ENCODE measurements at places on chromosomes 13 and 19.

- no peak for DNase-seq
These were observed 152.8 kb downstream of the SOX1 start for GRCh38 chr13:112219740-112220139.

- no peak for DNase-seq
These were observed 17.9 kb upstream of the RNF17 start for GRCh38 chr13:24745861-24746617.

DNA sequence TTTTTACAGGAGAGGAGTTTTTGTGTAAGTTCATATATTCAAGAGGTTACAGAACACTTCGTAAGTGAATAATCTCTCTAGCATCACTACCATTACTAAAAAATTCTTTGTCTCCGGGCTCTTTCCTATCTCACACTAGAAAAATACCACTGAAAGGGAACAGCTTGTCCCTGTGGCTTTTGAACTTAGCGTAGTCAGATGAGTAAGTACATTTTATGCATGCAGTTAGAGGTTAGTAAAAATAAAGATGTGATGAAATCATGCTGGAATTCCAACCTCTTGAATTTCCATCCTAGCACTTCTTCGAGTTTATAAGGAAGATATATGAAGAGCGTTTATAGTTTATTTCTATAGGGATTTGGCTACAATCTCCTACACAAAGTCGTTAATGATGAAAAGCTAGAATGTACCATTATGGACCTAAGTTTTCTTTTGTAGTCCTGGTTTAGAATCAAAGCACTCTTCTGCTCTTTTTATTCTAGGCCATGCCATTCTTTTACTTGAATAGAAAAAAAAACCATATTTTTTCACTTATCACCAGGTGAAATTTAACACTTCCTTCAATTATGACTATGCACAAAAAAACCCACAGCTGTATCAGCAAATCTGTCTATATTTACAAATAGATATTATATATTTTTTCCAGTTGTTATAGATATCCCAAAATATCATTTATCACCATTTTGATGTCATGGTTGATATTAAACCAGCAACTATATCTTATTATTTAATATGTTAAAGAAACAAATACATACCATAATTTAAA is 139.9 kb upstream of the PCDH9 start:
- DNase-seq: no peak

DNA sequence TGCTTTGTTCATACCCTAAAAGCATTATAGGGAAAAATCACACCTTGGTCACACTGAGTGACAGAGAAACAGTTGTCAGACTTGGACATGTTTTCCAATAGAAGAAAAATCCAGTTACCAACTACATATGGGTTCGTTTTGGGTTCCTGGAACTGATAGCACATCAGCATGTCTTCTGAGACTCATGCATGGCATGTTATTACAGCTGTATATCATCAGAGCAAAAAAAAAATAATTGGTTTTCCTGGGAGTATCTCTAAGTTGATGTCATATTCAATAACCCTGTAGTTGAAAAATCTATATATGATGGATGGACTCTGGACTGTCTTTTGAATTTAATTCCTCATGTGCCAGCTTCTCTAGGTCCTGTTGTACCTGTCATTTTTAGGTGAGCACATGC is 211.6 kb downstream of the DNAJC15 start:
- DNase-seq: no peak

DNA sequence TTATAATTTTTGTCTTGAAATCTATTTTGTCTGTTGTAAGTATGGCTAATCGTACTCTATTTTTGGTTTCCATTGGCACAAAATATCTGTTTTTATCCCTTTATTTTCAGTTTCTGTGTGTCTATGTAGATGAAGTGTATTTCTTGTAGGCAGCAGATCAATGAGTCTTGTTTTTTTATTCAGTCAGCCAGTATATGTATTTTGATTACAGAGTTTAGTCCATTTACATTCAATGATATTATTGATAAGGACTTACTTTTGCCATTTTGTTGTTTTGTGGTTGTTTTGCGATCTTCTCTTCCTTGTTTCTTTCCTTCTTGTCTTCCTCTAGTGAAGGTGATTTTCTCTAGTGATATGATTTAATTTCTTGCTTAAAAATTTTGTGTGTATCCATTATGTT is 336.3 kb upstream of the SPRY2 start:
- DNase-seq: no peak

GRCh38 chr13:95926231-95926630 is 127.0 kb downstream of the UGGT2 start:
- DNase-seq: no peak

- no peak for DNase-seq
These were observed 3.2 kb downstream of the ZNF230 start for GRCh38 chr19:44005973-44006372.

DNA sequence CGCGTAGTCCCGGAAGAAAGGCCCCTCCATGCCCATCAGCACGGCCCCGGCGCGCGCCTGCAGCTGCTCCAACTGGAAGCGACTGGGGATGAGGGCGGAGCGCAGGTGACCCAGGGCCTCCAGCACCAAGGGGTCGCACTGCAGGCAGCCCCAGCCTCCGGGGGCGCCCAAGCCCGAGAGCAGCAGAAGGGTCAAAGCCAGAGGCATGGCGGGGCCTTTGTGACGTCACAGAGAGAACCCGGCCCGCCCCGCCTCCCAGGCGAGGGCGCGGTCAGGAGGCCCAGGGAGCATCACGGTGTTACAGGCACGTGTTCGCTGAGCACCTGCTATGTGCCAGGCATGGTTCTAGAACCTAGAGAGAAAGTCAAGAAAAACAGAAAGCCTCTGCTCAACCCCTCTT is at the start of gene IZUMO2:
Gene IZUMO2 (minus strand): TSS at position 294 of the 400 bp plus-strand sequence. CDS start 87 bp downstream, at position 207.
- DNase-seq: no peak

DNA sequence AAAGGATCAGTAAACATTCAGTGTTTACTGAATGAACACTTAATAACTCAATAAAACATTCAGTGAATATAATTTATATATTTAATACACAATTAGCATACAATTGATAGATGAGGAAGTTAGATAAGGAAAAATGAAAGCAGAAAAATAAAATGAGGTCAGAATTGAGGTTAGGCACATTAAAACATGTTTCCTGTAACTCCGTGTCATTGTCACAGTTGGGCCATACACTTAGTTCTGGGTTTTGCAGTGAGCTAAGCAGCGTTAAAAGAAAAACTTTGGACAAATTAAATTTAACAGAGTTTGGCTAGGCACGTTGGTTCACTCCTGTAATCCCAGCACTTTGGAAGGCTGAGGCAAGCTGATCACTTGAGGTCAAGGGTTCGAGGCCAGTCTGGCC is 71.4 kb downstream of the MIPEP start:
- no peak for DNase-seq

DNA sequence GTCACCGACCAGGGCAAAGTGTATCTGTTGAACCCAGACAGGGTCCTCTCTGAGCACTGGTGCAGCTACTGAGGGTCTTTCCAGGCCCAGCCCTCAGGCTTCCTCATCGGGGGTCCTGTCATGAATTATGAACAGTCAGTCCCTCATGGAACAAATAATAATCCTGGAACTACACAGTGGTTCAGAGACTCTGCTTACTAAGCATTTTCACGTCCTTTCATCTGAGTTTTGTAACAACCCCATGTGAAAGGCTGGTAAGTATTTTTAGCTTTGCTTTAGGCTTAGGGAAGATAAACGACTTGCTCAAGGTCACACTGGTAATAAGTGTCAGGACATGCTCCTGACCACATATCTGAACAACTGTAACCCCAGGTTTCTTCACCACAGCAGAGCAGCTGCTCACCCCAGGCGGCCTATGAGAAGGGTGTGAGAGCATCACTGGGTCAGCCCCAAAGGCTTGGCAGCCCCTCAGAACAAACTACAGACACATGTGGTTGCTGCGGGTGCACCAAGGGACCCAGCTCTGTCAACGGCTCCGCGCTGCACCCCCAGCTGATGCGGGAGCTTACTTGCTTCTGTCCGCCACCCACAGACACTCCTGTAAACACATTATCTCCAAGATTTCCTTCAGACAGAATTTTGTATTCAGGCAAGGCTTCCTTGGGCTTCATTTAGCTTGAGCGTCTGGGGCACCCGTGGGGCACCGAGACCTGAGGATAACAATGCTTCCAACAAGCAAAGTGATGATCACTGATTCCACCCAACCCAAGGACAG is 19.4 kb upstream of the GSX1 start:
- no peak for DNase-seq

GRCh38 chr13:99463646-99464397 is 37.5 kb upstream of the TM9SF2 start:
- no peak for DNase-seq

DNA sequence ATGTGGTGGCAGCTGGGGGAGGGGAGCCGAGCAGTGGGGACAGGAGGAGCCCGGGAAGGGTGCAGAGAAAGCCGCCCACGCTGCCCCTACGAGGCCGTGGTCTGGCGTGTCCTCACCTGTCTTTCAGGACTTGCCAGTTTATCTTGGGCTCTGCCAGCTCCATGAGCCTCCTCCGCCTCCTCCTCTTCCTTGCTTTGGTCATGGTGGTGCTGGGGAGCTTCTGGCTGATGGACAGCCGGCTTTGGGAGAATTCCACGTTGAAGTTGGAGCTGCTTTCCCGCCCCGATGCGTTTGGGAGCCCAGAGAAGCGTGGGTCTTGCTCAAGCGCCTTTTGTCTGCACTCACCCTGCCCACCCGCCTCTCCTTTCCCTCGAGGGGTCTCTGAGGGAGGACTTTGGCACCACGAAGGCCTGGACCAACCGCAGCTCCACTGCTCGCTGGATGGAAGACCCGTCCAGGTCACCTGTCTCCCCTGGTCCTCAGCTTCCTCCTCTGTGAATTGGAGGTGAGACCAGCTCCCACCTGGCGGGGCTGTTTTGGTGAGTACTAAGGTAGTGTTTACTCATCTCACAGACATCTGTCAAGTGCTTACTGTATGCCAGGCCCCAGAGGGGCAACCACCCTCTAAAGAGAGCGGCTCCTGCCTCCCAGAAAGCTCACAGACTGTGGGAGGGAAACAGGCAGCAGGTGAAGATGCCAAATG is 29.7 kb upstream of the MIER2 start:
- no peak for DNase-seq

DNA sequence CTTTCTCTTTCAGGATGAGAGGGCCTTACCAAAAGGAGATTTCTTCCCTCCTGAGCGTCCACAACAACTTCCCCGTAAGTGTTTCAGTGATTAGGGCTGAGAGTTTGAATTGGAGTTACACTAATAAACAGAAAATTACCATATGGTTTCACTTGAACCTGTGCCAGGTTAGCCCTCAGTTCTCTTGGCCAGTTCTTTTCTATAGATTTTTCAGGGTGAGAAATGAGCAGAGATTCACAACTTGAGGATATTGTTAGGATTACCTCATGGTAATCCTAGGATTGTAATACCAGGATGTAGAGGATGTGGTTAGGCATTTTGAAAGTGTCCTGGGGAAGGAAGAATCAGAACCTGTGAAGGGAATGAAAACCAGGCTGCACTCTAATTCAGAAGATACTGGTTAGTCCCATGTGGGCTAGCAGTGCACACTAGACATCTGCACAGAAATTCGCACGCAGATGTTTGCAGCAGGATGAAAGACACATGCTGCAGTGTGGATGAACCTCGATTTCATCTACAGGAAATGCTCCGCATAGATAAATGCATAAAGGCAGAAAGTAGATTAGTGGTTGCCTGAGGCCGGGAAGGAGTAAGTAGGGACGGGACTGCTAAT is 24.1 kb downstream of the HNRNPM start:
- no peak for DNase-seq
